Glutamatergic neuron (in vitro differentiated cells): ENCODE measurements at places on chromosomes 5 and 9. TPM values are rescaled to one million over a fixed set of nuclear protein-coding genes. Genes with fewer than 3 reads are reported as not detected.

DNA sequence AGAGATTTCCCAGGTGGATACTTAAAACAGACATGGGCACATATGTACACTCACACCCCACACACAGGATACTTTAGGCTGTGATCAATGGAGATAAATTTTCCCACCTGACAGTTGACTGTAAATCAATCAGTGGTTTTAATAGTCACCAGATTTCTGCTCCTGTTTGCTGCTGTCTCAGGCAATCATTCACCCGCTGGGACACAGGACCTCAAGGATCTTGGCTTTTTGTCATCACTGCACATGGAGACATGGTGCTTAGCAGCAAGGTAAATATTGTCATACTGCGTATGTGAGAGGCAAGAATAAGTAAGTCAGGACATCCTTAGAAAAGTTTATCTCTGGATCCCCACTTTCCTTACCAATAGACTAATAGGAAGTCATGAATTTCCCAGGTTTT, 60.8 kb upstream of the KLF9 start:
- DNase-seq: no peak

- DNase-seq: no peak
These were observed 186.5 kb downstream of the ARHGEF28 start for GRCh38 chr5:73812457-73812856.

DNA sequence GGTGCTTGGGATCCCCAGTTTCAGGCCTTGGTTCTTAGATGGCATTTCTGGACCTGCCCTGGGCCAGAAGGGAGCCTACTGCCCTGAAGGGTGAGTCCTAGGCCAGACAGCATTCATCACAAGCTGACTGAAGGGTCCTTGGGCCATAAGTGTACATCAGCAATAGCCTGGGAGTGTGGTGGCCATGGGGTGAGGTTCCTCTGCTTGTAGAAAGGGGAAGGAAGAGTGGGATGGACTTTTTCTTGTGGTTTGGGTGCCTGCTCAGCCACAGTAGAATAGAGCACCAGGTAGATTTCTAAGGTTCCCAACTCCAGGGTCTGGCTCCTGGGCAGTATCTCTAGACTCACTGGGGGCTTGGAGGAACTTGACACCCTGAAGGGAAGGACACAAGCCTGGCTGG, 95.2 kb upstream of the PHF24 start:
- DNase-seq: no peak

GRCh38 chr5:172805736-172806255, 28.3 kb upstream of the ERGIC1 start:
- DNase-seq: no peak

FKTN gene
- 20.9 TPM for total RNA-seq

MUSK gene
- not detected for total RNA-seq
